Substantia nigra (tissue), 51 donors: ENCODE measurements at places on chromosomes 11 and 22.

DNA sequence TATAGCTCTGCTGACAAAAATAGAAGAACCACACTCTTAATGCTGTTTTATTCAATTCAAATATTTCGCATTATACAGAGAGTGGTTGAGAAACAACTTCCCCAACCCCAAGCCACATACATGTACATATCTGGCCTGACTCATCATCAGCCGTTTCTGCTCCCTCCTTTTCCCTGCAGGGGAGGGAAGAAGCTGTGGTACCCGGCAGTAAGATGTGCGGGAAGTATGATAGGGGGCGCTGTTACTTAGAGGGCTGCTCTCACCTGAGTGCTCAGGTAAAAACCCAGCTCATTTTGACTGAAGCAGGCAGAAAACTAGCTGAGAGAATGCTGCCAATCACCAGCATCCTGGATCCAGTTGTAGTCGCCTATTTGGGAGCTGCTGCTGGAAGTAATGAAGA, 85.5 kb downstream of the NELL1 start:
- no peak for DNase-seq

DNA sequence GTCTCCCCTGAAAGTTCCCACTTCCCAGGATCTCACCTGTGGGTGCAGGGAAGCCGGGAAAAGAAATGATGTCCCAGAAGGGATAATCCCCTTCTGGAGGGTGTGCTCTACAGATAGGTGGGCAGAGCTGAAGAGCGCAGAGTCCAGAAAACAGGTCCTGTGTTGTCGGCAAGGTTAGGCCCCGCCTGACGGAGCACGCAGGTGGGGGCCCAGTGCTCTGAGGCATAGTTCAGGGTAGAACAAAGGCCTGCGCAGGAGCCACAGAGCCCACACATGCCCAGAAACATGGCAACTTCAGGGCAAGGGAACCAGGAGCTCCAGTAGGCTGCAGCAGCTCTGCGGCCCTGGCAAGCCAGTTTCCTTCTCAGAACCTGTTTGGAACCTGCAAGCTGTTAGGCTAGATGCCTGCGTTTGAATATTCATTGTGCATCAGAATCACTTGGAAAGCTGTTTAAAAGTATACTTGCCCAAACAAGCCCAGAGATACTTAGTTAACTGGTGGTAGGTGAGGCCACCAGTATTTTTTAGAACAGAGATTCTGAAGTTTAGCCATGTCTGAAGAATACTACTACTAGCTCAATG, 386.6 kb downstream of the BUD13 start:
- DNase-seq = no peak

DNA sequence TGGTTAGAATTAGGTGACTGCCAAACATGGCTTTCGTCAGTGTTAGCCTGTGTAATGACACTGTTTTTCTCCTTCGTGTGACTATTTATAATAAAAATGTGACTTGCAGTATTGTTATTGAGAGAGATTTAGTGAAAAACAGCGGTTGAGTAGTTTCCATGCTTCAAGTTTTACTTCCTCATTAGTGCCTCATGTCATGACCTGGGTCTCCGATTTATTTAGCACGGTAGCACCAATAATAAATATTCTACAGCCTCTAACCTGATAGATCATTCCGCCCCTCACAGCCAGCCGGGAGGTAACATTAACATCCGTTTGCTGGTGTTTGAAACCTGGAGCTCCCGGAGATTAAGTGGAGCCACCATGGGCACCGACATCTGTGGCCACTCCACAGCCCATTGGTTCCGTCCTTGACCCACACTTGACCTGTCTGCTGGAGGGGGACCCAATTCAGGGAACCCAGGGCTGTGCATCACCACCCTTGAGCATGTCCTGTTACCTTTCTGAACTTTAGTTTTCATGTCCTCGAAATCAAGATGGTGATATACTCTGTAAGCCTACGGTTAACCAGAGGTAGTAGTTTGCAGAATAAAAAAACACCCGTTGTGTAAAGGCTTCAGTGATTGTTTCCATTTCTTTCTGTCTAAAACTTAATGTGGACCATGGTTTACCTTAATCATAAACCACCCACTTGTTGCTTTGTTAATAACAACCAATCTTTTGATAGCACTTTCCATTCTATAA, 104.1 kb downstream of the ATXN10 start:
- no peak for DNase-seq

DNA sequence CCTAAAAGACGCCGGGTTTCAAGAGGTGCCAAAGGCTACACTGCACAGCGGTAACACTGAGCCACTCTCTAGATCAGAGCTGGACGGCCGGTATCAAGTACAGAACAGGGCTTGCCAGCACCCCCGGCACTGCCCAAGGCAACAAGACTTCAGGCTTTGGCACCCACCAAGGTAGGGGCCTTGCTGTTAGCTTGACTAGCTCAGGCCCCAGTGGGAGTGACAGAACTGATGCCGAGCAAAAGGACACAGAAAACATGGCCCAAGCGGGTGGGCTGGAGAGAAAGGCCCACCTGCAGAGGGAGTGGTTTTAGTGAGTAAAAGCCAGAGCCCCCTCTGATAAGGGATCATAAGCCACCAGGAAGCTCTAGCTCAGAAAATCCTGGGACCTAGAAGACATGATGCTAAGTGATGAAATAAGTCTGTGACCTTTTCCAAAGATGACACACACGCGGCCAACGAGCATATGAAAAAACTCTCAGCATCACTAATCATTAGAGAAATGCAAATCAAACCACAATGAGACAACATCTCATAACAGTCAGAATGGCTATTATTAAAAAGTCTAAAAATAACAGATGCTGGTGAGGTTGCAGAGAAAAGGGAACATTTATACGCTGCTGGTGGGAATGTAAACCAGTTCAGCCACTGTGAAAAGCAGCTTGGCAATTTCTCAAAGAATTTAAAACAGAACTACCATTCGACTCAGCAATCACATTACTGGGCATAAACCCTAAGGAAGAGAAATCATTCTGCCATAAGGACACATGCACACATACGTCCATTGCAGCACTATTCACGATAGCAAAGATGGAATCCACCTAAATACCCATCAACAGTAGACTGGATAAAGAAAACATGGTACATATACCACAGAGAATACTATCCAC, 12.9 kb downstream of the EHD1 start:
- DNase-seq = no peak

DNA sequence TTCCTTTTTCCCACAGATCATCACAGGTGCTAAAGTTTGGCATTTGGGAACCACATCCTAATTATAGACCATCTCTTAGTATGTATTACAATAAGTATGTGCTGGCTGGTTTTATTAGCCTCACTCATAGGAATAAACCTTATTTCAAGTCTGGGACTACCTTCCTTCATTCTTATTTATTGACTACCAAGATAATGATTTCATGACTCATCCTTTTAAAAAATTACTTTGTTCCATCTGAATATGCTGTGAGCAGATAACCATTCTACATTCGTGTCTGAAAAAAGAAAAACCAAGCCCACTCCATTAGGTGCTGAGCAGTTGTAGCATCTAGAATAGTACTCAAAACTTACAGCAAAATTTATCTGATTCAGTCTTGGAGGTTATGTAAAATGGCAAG, 12.3 kb downstream of the TNRC6B start:
- no peak for DNase-seq

DNA sequence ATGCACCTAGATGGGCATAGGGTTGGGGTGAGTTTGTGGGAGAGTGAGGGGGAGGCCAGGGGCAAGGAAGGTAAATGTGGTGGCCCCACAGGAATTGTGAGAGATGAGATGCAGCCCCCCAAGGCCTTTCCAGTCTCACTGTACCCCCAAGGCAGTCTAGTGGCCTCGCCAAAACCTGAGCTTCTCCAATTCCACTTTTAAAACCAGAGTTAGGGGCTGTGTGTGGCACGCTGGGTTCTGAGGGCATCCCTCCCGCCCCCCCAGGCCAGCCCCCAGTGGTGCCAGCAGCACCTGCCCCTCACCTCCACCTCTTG, 40.4 kb downstream of the KCNC1 start:
- no peak for DNase-seq
